ENCODE measurements at places on chromosomes 5 and 9.

GRCh38 chr9:3946840-3947587 lies 352.9 kb downstream of the GLIS3 start:
- no peak for DNase-seq

DNA sequence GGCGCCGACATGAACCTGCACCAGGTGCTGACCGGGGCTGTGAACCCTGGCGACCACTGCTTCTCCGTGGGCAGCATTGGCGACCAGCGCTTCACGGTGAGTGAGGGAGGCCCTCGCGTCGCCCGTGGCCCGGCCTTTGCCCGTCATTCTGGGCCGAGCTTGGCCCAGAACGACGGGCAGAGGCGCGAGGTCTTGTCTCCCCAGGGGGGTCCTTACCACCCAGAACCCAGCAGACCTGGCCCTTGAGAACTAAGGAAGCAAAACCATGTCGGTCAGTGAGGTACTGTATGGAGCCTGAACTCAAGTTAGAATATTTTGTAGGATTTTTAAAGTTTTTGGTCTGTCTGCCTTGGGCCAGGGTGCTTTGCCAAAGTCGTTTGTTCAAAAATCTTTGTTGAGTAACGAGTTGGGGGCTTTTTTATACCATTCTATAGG lies 691 bp downstream of the DMXL1 start:
- no peak for DNase-seq

GRCh38 chr9:107018861-107019545 lies 156.0 kb downstream of the ZNF462 start:
- DNase-seq, result no peak

GRCh38 chr5:171695804-171696203 lies 89.8 kb upstream of the SMIM23 start:
- no peak for DNase-seq

DNA sequence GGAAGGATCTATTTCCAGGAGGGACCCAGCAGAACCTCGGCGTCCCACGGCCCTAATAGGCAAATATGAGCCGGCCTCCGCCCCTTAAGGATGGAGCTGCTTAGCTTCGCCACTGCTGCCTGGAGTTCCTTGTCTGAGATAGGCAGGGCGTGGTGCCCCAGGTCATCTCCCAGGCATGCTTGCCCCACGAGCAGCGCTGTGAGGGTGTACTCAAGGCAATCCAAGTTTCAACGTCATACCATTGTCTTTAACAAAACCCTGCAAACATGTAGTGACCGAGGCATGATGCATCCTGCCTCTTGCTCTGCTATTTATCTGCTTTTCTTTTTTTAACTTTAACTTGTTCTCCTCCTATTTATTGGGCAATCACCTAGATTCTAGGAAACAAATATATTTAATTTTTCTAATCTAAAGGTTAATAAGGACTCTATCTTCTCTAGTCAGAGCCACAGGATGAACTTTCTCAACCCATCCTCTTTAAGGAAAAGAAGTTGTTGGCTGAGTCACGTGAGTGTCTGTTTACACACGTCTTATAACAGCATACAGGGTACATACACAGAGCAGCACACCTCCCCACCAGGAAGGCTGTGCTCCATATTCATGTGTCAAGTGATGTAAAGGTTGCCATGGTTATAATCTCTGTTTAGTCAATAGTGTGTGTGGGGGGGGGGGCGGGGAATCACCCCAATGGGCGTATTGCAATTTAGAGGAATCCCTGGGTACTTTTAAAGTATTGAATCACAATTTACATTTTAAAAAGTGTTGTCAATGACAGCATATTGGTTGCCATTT lies 27.3 kb upstream of the ZSWIM6 start:
- DNase-seq, result no peak

- DNase-seq, result no peak
Measured at GRCh38 chr9:115551396-115551795, 433.4 kb upstream of the TNC start.

DNA sequence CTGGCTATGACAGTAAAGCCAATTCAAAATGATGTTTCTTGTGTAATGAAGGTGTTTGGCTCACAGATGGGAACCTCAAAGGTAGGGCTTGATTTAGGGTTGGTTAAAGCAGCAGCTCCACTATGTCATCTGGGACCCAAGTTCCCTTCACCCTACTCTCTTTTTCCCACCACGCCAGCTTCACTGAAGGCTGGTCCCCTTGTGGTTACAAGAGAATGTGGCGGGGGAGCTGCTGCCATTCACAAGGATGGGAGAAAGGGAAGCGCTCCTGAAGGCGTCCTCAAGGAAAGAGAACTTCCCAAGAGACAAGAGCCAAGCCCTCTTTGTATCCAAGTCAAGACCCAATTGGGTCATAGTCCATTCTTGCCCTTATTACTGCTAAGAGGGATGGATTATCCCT lies 72.7 kb downstream of the NTRK2 start:
- no peak for DNase-seq

- no peak for DNase-seq
Measured at GRCh38 chr5:80987078-80987766, 27.1 kb downstream of the RASGRF2 start.

DNA sequence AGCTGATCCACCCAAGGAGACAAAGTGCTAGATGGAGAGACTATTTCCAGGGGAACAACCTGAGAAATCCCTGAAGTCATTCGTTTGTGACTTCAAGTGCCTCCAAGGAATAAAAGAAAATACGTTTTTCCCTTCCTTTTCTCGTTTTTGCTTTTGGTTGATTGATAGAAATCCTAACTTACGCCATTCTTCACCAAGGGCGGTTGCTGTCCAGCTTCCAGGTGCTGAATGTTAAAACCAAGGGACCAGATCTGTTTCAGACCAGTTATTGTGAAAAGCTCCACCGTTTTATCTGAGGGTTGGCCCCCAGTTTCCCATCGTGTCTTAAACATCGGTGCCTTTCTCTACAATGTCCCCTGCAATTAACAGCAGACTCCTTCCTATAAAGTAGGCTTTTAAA lies 600.7 kb upstream of the SGCD start:
- DNase-seq, result no peak

DNA sequence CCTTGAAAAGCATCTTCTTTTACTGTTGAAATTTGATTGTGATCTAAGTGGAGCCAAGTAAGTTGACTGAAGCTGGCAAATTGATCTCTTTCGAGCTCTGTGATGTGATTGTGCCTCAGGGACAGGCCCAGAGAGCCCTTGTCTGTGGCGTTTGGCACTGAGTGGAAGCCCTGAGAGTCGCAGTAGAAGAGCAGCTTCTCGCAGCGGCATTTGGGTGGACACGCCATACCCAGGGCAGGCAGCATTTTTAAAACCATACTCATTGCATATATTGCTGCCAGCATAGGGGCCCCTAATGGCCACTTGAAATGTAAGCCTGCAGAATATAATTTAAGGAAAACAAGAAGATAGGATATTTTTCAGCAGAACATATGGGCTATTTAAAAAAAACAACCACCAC lies 894 bp downstream of the LRRTM2 start:
- no peak for DNase-seq

GRCh38 chr5:168950241-168950951 lies 350.5 kb downstream of the SLIT3 start:
- no peak for DNase-seq

DNA sequence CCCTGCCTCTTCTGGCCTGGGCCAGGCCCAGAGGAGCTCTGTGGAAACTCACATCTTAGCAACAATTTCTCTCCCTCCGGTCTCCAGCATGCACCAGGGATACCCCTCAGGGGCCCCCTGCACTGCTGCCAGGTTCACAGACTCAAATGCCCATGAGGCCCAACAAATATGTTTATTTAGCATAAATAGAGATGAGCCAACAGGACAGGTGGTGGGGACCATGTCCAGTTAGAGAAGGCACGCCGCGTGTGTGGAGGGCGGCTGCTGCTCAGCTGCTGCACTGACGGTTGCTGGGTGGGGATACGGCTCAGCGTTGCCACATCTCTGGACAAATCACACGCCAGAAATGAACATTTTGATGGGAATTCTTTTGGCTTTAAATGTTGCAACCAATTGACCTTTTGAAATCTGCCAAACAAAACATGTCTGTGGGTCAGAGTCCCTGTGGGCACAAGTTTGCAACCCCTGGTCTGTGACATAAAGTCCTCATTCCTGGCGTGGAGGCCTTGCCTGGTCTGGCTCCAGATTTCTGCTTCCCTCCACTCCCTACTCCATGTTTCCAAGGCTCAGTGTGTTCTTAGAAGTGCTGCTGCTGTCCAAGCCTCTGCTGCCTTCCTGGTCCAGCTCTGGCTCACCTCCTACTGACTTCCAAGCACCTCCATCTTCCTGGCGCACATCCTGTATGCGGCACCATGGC lies 88.9 kb downstream of the AMBP start:
- DNase-seq, result no peak

DNA sequence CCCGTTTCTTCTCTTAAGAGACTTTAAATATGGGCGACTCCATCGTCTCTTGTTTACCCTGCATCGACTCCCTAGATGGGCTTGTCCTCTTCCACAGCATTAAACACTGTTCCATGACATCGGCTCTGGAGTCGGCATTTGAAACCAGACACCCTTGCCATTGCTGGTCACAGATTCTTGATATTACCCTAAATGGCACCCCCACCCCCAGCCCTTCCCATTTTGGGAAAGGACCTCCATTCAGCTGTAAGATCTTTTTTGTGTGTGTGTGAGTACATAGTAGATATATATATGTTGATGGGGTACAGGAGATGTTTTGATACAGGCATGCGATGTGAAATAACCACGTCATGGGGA lies 51.1 kb upstream of the SH3PXD2B start:
- no peak for DNase-seq

- no peak for DNase-seq
Measured at GRCh38 chr9:136140966-136141365, 22.3 kb upstream of the TMEM250 start.

GRCh38 chr9:114126247-114127060 lies 27.4 kb upstream of the KIF12 start:
- DNase-seq, result no peak

GRCh38 chr5:43191740-43192557 lies at the start of gene NIM1K:
Gene NIM1K (plus strand): TSS chr5:43192225. CDS start chr5:43245776, 53,551 bp downstream.
- no peak for DNase-seq

DNA sequence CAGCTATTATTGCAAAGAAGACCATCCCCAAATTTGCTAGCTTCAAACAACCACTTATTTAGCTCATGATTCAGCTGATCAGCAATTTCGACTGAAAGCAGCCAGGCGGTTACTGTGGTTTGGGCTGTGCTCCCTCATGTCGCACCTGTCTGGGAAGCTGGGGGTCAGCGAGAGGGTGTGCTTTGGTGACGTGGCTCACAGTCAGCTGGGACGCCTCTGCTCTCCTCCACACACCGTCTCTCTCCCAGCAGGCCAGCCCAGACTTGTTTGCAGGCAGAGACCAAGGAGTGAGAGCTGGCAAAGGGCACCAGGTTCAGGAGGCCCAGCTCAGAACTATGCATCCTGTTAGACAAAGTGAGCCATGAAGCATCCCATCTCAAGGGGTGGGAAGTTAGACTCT lies 140.9 kb downstream of the SYK start:
- no peak for DNase-seq

DNA sequence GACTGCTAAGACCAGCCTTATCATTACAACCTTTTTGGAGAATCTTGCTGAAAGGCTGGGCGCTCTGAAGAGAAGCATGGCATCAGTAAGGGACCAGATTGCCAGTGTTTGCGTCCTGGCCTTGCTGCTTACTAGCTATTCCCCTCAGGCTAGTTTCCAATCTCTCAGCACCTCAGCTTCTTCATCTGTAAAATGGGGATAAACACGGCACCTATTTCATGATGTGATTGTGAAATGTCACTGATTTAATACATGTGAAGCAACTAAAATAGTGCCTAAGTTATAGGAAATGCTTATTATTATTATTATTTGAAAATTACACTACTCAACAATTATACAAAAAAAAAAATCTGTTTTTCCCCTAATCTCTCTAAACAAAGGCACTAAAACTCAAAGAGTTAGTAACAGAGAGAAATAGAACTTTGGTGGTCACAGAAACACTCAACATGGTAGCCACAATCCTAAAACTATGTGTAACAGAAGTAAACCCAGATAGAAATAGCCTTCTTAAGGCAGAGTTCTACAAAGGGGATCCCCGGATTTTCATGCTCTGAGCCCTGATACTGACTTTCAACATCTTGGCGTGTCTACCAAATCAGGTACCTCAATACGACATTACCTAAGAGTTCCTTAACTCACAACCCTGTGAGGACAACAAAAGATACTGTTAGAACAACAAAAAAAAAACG lies 62.0 kb downstream of the ENC1 start:
- DNase-seq, result no peak

GRCh38 chr9:100206899-100207298 lies 107.9 kb downstream of the INVS start:
- no peak for DNase-seq

DNA sequence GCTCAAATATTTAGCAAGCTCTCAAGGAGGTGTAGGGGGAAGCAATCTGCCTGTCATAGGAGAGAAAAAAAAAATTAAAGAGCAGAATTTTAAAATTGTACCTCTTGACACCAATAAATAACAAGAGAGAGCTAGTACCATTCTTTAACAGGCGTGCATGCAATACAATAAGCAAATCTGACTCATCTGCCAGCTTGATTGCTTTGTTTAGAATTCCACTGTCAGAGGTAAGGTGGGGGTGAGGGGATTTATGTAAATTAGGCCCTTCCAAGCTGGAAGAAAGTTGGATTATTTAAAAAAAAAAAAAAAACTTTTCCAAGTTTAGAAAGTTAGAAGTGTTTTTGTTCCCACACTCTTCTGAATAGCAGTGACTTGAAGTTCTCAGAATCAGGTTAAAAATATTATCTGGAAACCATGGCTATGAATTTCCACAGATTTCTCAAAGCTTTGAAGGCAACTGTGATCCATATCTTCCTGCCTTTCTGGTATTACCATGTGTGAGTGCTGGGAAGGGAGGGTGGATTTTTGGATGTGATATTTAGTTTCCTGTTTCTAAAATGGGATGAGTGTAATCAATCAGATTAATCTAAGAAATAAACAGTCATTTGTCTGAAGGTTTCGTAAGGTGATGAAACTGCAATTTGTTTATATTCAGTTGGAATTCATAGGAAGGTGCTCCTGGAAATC lies 477.5 kb downstream of the TLE4 start:
- no peak for DNase-seq

DNA sequence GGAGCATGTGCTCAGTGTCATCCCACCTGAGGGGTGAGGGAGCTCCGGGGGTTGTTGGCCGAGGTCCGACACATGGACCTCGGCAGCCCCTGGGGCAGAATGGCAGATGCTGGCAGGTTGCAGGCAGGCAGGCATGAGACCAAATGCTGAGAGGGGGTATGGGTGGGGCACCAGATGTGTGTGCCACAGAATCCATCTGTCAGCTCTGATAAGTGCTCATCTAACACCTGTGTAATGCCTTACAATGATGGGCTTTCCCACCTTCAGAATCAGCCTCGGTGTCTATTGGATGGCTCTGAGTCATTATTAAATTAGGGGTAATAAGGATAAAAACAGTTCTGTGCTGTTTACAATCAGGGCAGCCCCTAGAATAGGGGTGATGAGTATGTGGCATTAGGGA lies 73.1 kb upstream of the SAP30L start:
- no peak for DNase-seq

DNA sequence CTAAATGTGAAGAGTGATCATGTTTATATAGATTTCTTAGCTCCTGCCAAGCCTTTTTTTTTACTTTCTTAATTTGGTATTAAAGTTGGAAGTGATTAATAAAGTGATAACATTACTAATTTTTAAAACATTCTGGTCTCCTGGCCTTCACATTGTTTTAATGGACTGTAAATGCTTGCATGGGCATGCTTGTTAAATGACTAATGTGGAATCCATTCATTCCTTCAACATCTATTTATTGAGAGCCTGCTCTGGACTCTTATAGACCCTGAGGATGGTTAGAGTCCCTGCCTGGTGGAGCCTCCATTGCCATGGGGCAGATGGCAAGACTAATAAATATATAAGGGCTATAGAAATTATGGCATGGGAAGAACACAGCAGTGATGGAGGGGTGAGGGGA lies 103.5 kb downstream of the NTRK2 start:
- DNase-seq, result no peak

- DNase-seq, result no peak
Measured at GRCh38 chr5:71456362-71456743, 902 bp downstream of the BDP1 start.
